ENCODE measurements at places on chromosomes 16 and 17. TPM values are rescaled to one million over a fixed set of nuclear protein-coding genes. Genes with fewer than 3 reads are reported as not detected.

- no peak for DNase-seq
Observed at GRCh38 chr16:54817940-54818574, 112.6 kb upstream of the IRX5 start.

Gene WNT9B
- total RNA-seq = not detected

GRCh38 chr17:74746922-74747321 is 1.5 kb upstream of the NHERF1 start:
- DNase-seq = no peak

DNA sequence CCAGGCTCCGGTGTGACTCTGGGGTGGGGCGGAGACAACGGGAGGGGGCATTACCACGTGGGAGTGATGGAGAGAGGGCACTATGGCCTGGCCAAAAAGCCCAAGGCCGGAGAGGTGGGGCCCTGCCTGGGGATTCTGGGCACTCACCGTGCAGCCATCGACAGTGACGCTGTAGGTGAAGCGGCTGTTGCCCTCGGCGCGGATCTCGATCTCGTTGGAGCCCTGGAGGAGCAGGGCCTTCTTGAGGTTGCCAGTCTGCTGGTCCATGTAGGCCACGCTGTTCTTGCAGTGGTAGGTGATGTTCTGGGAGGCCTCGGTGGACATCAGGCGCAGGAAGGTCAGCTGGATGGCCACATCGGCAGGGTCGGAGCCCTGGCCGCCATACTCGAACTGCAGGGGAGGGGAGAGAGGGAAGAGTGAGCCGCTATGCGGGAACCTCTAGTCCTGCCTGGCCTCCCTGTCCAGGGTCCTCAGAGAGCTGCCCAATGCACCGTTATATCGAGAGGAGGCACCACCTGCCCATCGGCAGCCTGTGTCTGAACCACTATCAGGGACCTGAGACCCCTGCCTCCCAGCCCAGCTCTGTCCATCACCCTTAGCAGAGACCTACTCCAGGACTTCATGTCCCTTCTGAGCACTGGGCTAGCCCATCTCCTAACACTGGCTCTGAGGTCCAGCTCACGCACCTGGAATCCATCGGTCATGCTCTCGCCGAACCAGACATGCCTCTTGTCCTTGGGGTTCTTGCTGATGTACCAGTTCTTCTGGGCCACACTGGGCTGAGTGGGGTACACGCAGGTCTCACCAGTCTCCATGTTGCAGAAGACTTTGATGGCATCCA is 15.6 kb downstream of the COL1A1 start:
- DNase-seq = no peak

DNA sequence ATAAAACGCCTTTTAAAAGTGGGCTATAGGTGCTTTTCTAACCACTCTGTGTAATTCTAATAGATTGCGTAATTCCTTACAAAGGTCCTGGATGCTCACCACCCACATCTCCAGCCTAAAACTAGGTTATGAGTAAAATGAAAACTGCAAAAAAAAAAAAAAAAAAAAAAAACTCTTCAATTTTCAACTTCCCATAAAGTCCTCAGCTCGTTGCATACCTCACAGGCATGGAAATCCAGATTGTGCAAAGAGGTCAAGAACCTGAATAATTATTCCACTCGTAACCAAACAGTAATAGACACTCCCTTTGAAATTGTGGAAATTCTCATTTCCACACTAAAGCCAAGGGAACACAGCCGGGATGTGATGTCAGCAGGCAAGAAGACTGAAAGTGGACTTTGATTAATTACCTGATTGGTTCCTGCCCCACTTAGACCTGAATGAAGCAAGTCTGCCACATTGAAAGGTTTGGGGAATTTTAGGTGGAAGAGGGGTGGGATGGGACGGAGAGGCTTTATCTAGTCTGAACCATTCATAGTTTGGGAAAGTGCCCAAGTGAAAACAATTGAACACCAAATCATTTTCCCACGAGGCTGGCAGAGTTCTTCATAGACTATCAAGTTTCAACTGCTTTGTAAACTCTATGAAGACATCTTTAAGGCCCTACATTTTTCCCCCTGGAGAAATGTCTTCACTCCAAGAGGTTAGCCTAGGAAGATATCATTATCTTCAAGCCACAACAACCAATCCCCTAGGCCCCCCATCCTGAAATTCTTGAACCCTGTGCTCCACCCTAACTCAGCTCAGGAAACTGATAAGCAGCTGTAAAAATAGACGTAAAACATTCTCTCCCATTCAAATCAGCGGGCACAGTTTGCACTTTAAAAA is 49.1 kb upstream of the TANC2 start:
- DNase-seq = no peak

DNA sequence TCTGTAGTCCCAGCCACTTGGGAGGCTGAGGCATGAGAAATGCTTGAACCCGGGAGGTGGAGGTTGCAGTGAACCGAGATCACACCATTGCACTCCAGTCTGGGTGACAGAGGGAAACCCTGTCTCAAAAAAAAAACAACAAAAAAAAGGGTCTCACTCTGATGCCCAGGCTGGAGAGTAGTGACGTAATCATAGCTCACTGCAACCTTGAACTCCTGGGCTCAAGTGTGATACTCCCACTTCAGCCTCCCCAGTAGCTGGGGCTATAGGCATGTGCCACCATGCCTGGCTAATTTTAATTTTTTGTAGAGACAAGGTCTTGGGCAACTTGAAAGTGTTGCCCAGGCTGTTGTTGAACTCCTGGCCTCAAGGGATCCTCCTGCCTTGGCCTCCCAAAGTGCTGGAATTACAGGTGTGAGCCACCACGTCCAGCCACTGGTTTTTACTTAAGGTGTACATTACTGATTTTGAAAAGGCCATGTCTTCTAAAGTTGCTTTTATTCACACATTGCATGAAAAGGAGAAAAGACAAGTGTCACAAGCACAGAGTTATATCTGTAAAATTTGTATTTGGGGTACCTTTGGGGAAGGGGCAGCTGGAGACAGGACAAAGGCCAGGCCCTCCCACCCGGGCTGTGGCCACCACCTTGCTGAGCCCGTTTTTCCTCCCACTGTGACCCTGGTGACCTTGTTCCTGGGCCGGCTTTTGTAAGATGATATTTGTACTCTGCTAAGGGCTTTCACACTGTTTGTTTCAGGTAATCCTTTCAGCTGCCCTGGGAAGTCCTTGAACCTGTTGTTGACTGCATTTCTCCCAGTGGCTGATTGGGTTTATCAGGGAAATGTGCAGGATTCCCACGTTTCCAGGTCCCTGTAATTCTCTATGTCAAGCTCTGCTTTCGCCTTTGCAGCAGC is 11.5 kb downstream of the GPT2 start:
- no peak for DNase-seq

Gene METTL26
- 438 TPM for total RNA-seq

DNA sequence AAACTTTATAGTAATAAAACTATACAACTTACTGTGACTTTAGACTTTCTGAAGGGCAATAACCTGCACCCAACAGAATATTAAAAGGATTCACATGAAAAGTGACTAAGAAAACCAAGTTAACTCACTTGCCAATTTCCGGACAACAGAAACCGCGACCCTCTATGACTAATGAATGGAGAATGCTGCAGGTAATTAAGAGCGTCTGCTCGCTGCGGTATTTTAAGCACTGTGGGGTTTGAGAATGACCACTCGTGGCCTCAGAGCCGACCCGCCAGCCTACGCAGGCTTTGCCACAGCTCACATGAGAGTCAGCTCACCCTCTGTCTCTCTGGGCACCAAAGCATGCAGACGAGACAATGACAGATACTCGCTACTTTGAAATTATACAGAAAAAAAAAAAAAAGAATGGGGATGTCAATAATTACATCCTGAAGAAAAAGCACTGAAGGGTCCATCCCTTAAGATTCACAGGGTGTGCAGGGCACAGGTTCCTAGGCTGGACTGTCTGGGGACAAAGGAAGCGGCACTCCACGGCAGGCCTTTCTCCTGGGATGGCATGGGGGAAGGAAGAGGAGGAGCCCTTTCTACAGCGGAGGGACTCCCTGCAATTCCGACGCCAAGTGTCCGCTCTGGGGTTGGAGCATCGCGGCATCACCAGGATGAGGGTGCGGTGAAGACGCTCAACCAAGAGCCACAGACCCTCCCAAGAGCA is 35.0 kb downstream of the ZCCHC14 start:
- DNase-seq = peak; percentile 97

DNA sequence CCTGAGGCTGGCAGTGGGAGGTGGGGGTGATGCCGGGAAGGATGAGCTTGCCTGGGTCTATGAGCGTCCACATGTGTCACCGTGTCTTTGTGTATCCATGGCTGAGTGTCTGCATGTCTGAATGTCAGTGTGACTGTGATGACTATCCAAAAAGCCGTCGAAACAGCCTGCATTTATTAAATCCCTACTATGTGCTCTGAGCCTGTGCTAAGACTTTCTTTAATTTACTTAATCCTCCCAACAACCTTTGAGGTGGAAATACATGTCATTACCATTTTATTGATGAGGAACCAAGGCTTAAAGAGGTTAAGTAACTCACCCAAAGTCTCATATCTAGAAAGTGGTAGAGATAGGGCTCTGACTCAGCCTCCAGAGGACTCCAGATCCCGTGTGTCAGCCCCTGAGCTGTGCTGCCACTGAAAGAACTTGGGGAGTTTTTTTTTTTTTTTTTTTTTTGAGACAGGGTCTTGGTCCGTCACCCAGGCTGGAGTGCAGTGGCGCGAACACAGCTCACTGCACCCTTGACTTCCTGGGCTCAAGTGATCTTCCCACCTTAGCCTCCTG is 20.0 kb downstream of the ARHGAP23 start:
- DNase-seq = no peak

Gene HOXB6
- 5.4 TPM for total RNA-seq

DNA sequence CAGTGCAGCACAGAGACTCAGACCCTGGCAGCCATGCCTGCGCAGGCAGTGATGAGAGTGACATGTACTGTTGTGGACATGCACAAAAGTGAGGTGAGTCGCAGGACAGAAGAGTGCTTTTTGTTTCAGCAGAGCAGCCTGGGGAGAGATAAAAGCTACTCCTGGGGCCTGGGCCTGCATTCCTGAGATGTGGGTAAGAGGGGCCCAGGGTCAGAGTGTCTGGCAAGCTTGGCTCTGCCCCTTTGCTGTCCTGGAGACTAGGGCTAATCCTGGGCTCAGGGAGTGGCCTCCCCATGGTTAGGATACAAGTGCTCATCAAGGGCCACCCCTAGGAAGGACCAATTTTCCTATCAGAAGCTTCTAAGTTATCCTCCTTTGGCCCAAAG is 4.8 kb upstream of the ERBB2 start:
- no peak for DNase-seq

DNA sequence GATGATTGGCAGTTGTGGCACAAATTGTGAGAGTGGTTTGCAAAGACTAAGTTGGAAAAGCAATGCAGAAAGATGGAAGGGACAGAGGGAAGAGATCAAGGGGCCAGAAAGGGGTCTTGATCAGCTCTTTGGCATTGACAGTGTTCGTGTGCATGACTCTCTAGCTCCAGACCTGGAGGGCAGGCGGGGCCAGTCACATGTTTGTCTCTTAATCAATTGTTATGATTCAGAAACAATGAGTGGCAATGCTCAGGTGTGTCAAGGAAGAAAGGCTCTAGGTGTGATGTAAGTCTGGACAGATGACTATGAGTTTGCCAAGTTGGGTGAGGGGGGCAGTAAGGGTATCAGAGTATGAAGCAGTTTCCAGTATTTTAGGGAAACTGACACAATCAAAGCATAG is 32.1 kb downstream of the WSB1 start:
- DNase-seq = no peak

GRCh38 chr17:81577278-81578000 is 25.3 kb upstream of the FAAP100 start:
- DNase-seq = no peak

DNA sequence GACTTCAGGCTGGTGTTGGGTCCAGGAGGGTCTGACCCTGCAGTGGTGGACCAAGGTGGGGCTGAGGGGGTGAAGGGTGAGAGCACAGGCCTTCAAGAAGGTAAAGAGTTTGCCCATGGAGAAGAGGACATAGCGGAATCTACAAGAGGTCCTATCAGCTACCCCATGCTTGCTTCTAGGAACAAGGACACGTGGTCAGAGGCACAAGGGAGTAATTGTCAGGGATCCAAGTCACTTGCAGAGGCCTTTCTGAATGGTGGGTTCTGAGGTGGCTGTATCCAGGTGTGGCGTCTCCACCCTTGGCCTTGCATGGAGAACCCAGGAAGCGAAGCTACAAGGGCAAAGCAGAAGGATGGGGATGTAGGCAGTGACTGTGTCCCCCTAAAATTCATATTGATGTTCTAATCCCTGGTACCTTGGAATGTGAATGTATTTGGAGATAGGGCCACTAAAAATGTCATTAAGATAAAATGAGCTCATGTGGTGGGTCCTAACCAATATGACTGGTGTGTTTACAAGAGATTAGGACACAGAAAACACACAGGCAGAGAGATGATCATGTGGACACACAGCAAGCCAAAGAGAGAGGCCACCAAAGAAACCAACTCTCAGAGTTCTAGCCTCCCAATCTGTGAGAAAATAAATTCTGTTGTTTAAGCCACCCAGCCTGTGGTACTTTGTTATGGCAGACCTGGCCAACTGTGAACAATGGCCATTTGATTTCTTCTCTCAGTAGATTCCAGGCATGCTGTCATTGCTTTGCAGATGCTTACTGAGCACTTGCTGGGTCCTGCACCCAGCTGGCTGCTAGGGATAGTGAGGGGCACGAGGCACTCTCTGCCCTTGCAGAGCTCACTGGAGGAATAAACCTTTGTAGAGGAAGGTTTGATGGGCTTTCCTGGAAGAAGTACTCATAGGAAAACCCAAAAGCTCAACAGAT is 75.8 kb downstream of the UTP18 start:
- DNase-seq = no peak
